ENCODE measurements at places on chromosomes 7 and 10.

GRCh38 chr7:92839901-92840300 lies 3.5 kb upstream of the CDK6 start:
- DNase-seq, result no peak

DNA sequence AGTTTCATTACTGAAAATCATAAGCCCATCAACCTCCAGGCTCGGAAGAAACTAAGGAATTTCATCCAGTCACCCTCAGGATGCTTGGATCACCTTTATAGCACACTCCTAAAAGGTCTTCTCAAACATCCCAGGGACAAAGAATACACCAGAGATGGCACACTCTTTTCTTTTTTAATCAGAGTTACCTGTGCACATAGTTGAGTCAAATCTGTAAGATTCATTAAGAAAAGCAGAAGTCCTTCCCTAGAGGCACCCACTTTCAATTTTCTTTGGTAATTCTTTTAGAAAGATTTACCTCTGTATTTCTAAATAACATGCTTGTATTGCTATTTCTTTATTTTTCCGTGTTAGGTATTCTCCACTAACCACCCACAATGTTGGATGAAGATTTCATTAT lies 50.6 kb upstream of the IL6 start:
- no peak for DNase-seq

- DNase-seq, result no peak
These were observed 11.3 kb upstream of the TRPV6 start for GRCh38 chr7:142896741-142897379.

DNA sequence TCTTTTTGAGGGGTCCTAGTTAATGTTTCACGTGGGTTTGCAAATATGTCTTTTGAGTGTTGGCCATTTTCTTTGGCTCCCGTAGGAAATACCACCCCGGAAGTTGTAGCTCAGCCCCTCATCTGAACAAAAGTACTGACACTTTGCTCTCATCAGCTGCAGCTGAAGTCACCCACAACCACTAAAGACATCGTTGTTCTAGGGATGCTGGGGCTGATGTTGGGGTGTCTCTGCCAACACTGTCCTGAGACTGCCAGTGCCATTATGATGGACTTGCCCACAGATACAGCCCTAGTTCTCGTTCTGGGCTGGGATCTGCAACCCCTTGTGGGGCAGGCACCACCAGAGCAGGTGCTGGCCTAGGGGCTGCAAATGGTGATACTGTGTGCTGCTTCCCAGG lies 82.6 kb upstream of the ARHGAP21 start:
- no peak for DNase-seq

DNA sequence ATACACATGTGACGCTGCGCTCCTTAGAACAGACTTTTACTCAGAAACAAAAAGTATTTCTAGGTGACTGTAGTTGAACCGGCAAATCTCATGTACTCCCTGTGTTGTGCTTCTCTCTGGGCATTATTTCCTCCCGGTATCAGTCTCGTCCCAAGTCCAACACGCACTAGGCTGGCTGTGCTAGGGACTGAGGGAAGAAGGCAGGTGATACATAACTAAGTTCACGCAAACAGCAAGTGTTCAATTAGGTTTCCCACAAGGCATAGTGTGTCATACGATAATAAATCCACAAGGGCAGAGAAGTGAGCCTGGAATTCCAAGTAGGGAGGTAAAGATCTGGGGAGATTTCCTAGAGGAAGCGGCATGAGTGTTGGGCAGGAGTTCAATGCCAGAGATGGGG lies 20.4 kb downstream of the FAM53B start:
- DNase-seq, result no peak

DNA sequence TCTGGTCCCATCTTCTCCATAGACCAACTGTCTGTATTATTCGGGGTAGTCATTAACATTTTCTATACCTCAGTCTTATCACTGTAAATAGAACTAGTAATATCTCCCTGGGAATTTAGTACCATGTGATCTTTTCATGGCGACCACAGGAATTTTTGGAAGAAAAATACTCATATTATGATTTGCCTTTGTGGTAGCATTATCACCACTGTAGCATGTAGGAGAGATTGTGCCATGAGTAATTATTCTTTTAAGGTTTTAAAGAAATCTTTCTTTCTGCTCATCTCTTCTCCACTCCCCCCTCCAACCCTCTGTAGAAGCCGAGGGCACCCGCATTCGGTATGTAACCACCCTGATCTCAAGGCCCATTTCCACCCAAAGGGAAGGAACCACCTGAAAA lies 25.0 kb downstream of the ZNF365 start:
- DNase-seq, result no peak

DNA sequence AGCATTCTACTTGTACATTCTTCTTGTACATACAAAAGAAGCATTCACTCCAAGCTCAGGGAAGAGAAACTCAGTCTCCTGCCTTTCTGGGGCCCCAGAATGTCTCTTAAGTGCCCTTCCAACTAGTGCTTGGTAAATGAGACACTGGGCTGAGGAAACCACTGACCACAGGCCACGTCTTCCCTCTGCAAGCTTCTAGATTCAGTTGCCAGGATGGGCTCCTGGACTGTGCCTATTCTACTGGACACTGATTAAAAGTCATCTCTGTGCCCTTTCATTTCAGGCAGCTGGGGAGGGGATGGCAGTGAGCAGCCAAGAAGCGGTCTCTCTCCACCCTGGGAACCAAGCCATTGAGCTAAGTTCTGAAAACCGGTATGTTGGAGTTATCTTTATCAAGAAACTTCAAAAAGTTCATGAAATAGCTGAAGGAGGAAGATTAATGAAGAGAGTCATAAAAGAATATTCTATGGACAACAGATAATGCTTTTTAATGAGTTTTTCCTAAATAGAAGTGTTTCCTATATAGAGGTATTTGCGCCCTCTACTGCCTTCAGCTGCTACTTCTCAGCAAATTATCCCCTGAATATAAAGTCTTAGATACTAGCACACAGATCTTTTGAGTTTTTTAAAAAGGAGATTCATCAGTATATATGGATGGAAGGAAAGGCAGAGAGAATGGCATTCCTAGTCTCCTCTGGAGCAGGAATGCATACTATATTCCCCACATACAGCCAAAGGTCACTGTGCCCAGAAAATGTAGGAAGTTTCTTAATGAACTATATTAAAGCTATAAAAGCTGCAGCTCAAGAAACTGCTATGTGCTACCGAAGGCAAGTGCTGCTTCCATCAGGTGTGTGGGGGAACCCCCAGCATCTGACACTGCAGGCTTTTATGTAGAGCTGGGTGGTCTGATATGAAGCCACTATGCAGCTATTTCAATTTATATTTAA lies 8.4 kb upstream of the IFIT1B start:
- no peak for DNase-seq

- no peak for DNase-seq
These were observed 101.4 kb downstream of the PRKCQ start for GRCh38 chr10:6478722-6479121.

DNA sequence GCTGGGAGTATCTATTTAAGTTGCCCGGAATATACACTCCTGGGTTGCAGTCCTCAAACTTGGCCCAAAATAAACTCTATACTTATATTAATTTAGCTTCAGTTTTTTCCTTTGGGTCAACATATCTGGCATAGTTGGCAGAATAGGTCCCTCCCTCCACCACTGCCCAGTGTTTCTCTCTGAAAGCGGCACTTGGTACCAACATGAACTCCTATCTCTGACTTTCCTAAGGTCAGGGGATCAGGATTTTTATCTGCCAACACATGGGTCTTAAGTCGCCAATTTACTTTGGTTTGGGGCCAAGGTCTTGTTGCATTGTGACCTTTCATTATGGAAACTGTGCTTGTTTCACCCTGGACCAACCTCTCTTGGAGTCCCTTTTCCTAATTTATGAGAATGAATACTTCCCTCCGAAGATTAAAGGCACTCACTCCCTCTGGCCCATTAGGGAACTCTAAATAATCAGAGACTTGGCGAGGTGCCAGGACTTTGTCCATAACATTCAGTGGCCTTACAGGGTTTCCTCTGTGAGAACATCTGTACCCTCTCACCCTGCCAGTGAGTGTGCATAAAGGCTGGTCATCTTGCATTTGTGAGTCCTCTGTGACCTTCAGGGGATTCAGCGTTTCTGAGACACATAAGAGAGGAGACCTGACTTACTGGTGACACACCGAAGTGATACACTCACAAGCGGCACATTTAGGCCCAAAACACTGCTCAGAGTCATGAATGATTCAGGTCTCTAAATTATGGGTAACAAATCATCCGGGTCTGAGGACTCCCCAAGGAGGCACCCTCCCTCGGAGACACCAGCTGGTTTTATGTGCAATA lies 19.7 kb upstream of the FKBP9 start:
- DNase-seq, result no peak

DNA sequence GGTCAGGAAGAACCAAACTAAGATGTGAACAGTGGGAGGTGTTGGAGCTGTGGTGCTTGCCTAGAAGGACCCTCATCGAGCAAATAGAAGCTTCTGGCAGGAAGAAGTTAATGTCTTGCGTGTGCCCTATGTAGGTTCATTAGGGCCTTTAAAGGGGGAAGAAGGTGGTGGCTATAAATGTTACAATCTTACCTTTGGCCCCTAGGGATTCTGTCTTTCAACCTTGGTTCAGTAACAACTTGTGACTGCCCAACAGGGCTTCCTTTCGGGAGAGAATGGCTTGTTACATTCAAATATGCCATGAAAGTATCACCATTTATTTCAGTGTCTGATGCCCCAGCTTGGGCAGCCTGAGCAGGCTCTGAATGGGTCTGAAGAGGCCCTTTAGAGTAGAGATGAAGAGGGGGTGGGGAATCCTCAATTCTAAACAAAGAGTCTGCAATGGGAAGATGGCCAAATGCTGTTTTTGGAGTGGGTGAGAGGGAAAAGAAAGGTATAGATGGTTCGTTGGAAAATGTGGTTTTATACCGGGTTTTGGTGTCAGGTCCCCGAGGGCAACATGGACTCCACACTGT lies 108.0 kb downstream of the TCF7L2 start:
- DNase-seq, result no peak

DNA sequence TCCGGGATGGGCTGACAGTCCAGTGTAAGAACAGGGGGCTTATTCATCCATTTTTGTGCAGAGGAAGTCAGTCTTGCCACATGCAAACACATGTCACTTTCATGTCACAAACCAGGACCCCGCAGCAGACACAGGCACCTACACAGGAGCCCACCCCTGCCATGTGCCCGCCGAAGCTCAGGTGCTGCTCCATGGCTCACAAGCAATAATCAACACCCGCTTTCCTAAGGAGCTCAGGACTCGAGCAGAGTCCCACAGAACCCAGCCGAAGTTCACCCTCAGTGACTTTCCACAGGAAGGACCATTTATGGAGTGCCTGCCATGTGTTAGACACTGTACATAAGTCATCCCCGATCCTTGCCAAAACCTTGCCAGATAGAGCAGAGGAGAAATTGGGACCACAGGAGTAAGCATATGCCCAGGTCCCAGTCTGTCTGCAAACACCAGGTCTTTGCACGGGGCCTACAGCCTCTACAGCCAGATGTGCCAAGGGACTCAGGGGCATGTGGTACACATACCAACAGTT lies 99.4 kb downstream of the EBF3 start:
- DNase-seq, result no peak

- DNase-seq, result no peak
These were observed 1.5 kb upstream of the WDR37 start for GRCh38 chr10:1054684-1055083.

DNA sequence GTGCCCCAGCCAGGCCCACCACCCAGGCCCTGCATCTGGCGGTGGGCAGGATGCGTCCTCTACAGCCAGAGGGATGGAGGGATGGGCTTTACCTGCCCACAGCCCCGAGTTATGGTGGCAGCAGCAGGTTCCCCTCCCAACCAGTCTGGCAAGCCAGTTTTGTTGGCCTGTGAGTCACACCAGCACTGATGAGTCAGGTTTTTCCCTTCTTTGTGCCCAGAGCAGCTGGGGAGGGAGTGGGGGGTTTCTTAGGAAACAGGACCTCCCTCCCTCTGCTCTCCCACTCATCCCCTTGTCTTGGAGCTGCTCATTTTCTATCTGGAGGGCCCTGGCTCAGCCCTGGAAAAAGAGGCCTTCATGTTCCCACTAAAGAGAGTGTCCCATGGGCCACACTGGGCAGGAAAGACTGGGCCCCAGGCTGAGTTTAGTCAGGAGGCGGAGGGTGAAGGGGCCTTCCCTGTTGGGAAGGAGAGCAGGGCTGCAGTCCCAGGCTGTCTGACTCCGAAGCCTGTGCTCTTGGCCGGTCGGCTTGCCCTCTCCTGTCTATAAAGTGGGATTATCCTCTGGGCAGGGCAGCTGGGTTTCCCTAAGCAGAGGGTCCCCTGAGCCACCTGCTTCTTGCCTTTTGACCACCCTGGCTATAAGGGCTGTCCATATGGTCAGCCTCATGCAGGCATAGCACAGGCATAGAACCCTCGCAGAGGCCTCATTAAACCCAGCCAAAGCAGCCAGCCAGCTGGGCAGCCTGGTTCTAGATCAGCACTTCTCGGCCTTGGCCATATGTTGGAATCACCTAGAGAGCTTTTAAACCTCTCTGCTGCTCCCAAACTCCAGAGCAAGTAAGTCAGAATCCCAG lies 30.2 kb upstream of the ANKRD2 start:
- no peak for DNase-seq

GRCh38 chr10:70602665-70603448 lies at the start of gene PRF1:
PRF1 (minus strand) TSS chr10:70602741; CDS start chr10:70600902, 1,839 bp downstream.
- peak; percentile 64 for DNase-seq

GRCh38 chr7:106471686-106472440 lies 187.1 kb upstream of the NAMPT start:
- no peak for DNase-seq

GRCh38 chr10:28668363-28669226 lies 8.7 kb upstream of the BAMBI start:
- DNase-seq, result no peak

GRCh38 chr7:46930366-46930765 lies 651.5 kb downstream of the TNS3 start:
- DNase-seq, result no peak

DNA sequence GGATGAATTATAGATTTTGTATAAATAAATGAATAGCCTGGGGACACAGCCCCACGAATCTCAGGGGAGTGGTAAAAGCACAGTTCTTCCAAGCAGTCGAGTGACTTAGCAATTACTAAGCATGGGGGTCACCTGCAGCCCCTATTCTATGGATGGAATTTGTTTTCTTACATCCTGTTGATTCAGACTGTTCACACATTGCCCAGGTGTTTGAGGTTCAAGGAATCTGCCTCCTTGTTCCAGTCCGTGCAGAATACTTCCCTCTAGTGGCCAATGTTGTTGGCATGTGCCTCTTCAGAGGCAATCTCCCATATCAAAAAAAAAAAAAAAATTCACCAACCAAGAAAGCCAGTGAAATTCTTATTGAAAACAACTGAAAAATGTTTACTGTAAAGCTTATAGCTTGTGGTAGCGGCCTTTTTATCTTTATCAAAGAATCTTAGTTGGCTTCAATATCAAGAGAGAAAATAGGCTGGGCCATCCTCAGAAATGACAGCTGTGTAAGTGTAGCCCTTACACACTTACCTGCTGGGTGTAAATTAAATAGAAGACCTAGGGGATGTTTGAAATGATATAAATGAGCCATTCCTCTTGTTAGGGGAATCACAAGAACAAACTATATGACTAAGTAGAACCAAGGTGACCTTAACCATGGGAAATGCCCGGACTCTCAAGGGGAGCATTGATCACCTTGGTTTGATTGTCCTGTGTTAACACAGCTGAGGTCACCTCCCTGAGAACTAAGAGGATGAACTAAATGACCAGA lies 7.8 kb downstream of the LIPM start:
- DNase-seq, result no peak
